Thoracic aorta (tissue), 2 donors: ENCODE measurements at places on chromosomes 3 and 15.

DNA sequence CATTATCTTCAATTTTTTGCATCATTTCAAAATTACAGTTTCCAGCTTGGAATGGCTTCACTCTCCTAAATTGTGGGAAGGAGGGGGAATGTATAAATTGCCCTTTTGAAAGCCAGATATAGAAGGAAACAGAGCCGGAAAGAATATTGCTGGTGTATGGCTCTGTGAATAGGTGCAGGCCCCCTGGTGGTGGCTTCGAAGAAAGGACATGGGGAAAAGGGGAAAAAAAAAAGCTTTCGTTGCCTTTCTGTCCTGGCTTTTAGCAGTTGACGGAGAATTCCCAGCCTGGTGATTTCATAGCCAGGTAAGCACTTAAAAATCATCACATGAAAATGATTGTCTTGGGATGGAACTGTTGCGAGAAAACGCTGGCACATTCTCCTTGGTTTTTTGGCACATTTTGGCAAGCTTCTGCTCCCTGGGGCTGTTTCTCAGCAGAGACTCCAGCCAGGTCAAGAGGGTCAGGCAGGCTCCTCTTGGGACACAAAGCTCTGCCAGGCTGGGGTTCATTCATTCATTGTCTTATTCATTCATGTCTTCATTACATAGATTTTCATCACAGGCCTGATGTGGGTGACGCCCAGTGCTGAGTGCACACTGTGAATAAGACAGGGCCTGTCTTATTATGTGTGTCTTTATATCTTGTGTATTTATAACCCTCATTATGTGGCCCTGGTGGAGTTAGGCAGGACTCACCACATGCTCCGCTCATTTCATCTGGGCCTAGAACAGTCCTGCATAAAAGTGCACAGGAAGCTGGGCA, 300.0 kb upstream of the TPM1 start:
- peak; percentile 50 for DNase-seq

- no peak for DNase-seq
Observed at GRCh38 chr3:138938877-138939560, 7.9 kb downstream of the FOXL2 start.

GRCh38 chr3:77605308-77605707, 565.4 kb downstream of the ROBO2 start:
- no peak for DNase-seq

- peak; percentile 18 for DNase-seq
Observed at GRCh38 chr3:183306798-183307671, 54.0 kb downstream of the B3GNT5 start.

DNA sequence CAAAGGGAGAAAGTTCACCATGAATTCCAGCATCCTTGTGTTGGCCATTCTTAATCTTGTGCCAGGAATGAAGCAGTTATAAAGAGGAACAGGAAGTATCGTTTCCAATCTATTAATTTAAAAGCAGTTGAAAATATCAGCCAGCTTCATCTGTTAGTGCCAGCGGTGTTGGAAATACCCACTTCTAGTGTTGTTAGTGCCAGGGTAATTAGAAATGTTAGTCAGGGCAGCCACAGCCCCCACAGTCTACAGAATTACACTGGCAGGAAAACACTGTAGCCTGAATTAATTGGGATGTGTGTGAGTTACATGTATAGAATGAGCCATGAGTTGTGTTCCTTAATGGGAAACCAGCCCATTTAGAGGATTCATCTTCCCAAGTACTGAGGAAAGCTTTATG, 127.8 kb downstream of the GHSR start:
- DNase-seq = no peak

GRCh38 chr3:110413266-110413665, 658.4 kb upstream of the NECTIN3 start:
- DNase-seq = no peak

DNA sequence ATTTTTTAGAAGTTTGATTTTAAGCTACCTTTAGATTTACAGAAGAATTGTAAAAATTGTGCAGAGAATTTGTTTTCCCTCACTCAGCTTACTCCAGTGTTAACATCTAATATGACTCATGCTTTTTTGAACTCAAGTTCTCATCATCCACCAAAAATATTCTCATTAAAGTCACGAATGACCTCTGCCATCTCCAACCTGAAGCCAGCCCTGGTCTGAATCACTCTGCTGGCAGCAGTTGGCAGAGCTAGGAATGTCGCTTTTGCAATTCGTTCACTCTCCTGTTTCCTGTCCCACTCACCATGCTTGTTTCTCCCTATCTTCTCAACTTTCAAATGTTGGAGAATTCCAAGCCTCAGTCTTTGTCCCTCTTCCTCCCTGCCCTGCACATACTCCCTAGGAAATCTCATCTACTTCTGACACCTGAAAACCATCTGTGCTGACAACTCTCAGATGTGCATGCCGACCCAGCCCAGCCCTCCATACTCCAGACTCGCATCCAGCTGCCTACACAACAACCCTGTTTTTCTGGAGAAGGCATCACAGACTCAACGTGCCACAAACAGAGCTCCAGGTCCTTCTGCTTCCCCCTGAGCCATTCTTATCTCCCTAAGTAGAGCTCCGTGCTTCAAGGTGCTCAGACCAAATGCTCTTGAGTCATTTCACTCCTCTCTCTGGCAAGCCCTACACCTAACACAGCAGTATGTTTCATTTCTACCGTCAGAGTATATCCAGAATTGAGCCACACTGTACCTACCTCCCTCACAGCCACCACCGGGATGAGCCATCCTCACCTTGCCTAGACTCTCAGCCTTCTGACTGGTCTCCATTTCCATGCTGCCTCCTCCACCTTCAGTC, 24.9 kb downstream of the PRR23E start:
- DNase-seq = no peak

DNA sequence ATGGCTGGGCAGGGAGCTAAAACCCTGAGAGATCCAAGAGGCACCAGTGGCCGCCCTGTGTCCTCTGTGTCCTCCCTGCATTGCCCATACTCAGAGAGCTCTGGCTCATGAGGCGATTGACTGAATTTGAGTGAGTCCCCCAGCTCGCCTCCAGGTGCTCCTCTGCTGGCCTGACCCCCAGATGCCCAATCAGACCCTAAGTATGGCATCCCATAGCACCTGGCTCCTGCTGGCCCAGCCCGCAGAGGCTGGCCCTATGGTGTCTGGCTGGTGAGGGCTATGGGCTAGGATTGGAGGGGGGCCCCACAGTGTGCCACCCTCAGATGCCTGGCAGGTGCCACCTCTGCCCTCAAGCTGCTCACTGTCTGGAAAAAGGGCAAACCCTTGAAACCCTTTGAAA, 1.6 kb upstream of the TKT start:
- DNase-seq = no peak

DNA sequence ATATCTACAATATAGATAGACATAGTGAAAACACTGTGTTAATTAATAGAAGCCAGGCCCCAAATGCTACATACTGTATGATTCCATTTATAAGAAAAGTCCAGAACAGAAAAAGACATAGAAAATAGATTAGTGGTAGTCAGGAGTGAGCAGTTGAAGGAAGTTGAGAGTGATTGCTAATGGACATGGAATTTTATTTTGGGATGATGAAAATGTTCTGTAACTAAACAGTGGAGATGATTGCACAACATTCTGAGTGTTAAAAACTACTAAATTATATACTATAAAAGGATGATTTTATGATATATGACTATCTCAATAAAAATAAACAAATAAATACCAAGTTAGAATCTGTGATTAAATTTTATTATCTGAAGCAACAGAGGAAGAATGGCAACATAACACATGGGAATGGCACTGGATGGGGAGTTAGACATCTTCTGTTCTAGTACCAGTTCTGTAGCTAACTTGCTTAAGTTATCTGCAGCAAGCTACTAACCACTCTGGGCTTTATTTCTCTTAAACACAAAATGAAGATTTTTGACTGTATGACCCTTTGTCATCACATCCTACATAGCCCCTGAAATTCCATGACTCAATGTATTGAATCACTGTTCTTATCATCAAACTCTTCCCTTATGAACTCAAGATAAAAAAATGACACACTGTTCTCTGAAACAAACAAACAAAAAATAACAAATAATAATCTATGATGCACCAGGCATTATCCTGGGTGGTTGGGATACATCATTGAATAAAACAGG, 612.7 kb downstream of the TBL1XR1 start:
- no peak for DNase-seq

DNA sequence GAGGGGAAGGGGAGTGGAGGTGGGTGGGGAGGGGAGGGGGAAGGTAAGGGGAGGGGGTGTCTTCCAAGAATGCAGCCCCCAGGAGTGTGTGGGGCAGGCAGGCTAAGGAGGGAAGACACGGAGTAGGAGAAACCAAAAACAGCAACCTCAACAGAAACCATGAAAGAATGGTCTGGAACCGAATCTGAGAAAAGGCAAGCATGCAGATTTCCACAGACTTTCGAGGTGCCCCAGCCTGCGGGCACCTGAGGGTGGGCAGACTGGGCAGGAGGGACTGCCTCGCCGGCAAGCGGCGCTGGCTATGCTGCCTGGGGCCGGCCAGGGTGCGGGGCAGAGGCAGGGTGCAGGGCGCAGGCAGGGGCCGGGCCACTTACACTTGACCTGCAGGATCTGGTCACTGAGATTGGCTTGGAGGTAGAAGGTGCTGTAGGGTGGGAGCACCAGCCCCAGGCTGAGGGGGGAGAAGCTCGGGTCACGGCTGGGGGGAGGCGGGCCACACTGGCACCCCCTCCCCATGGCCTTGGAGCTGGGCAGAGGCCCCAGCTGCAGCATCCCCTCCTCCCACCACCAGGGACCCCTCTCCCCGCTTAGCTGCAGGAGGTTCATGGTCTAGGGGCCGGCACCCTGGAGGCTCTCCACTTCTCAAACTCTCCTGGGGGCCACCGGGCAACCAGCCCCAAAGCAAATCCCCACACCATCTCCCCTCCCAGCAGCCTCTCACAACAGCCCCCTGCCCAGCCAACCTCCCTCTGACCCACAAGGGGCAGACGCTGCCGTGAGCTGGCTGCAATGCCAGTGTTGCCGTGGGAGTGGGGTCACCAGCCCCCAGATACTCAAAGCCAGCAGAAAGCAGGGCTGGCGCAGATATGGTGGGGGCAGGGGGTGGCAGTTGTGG, 15.3 kb upstream of the TMEM115 start:
- no peak for DNase-seq

- peak; percentile 6 for DNase-seq
Observed at GRCh38 chr3:14177580-14178246, 688 bp downstream of the XPC start.

DNA sequence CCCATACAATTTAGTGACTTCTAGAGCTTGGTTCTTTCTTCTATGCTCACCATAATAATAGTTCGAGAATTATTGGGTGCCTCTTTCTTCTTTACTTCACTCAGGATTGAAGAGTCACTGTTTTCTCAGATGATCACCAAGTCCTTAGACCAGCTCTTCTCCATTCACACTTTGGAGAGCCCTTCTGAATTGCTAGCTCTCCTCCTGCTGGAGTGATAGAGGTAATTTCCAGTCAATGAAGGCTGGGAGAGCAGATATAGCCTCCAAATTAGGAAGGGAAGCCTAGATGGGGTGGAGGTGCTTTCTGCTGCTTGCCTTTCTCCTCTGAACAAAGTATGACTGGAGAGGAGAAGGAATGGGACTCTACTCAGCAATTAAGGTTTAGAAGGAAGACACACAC, 10.7 kb upstream of the BBX start:
- DNase-seq = no peak

DNA sequence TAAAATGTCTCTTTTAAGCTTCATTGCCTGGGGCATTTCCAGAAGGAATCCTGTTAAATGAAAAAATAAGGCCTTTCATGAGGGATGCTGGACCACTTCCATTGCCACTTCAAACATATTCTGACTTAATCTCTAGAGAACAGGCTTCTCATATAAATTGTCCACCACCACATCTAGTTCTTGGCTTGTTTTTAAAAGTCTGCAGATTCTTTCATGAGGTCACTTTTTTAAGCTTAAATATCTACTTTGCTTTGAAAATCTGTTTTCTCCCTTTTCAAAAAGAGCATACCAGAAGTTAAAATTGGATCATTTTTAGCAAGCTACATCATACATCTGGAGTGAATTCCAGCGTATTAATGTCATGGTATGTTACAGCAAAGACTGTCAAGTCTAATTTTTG, 131.6 kb downstream of the C3orf70 start:
- DNase-seq = no peak

DNA sequence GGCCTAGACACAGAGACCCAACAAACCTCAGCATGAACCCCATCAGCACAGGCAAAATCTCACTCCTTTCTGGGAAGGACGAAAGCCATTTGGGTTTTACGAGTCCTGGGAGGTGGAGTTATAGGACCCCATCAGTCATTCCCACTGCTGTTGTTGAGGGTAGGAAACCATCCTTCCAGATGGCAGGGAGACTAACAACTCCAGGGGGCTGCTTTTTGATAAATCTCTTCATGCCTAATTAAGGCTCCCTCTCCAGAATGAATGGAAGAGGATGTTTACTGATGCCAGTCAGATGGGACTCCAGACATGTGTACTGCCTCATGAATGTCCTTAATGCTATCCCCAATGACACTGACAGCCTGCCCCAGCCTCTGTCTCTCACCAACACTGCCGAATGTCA, 75.3 kb downstream of the ST8SIA2 start:
- DNase-seq = no peak

- no peak for DNase-seq
Observed at GRCh38 chr15:96746665-96747064, 416.2 kb downstream of the NR2F2 start.

GRCh38 chr15:27360316-27360715, 389.3 kb downstream of the GABRG3 start:
- no peak for DNase-seq

GRCh38 chr3:141656771-141657170, 81.3 kb upstream of the RNF7 start:
- no peak for DNase-seq

DNA sequence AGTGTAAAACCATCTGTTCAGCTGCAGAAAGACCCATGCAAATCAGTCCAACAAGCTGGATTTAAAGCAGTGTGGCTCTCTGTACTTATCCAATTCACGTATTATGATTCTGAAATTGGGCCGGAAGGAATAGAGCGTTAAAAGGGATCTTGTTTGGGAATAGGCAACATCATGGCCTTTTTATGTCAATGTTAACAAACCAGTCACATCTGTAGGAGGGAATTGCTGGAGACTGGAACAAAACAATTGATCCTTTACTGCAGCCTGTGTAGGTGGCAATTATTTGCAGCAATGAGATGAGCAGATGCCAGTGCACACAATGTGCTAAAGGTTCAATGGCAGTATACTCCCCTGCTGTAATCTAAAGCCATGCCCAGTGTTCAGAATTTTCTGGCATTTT, 887.4 kb upstream of the ROBO1 start:
- no peak for DNase-seq

- DNase-seq = no peak
Observed at GRCh38 chr15:77144026-77144425, 73.1 kb upstream of the TSPAN3 start.

DNA sequence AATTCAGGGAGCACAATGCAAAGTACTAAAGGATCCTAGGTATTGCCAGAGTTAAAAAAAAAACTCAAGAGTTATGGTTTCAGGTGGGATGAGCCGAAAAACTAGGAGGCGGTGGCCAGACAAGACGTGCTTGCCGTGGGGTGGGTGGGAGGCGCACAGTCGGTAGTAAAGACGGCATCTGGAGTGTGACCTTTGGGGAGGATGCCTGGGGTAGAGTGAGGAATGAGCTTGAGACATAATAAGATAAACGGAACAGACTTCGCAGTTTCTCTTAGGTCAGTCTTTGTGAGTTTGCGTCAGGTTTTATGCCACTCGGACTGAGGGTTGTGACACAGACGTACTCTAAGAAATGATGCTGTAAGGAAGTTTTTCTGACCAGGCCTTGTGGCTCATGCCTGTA, 139.6 kb downstream of the LRRK1 start:
- DNase-seq = no peak
